ENCODE measurements at places on chromosomes 7 and 10.

GRCh38 chr7:45652630-45653029, 78.5 kb downstream of the ADCY1 start:
- DNase-seq, result no peak

GRCh38 chr7:30922596-30922995, 10.9 kb downstream of the AQP1 start:
- no peak for DNase-seq

GRCh38 chr10:59206204-59206720, 29.8 kb downstream of the PHYHIPL start:
- DNase-seq, result no peak

GRCh38 chr7:32470871-32471270, 19.3 kb downstream of the LSM5 start:
- no peak for DNase-seq

DNA sequence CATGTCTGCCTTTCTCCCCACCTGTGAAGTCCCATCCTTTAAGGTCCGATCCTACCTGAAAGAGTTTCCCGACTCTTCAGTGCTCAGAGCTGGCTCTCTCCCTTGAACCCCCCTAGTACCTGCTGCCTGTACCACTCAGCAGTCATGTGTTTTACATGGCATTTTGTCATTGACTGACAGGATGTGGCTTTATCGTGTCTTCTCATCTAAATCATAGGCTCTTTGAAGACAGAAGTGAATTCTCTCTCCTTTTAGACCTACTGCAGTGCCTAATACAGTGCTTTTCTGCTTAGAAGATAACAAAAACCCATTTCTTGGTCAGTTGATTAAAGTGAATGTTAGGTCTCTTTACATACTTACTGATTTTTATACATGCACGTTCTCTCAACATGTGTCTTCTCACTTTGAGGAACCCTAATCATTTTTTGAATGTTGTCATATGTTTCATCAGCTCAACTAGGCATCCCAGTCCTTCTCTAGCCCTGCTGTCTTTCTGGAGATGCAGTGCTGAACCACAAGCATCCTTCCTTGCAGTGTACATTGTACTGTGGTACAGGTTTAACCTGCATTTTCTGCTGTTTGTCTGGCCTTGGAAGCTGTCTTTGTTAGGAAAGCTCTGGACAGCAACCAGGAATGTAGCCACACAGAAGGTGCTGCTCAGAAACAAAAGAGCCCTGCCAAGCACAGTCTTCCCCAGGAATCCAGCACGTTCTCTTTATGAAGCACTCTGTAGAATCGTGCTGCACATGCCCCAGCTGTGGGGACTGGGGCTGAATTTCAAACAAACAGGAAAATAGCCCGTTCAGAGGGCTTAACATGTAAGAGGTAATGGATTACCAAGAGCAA, 28.1 kb upstream of the LRRC4 start:
- no peak for DNase-seq

DNA sequence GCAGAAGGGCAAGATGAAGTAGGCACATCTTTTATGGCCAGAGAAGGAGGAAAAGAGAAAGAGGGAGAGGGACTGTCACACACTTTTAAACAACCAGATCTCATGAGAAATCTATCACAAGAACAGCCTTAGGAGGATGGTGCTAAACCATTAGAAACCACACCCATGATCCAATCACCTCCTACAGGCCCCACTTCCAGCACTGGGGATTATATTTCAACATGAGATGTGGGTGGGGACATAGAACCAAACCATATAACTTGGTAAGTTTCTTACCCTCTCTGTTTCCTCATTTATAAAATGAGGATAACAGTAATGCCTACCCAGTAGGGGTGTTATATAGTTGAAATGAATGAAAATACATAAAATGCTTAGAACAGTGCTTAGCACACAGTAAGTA, 66.0 kb downstream of the CHCHD3 start:
- no peak for DNase-seq

- DNase-seq, result no peak
These were observed 126.7 kb upstream of the ZNF32 start for GRCh38 chr10:43775384-43775783.

DNA sequence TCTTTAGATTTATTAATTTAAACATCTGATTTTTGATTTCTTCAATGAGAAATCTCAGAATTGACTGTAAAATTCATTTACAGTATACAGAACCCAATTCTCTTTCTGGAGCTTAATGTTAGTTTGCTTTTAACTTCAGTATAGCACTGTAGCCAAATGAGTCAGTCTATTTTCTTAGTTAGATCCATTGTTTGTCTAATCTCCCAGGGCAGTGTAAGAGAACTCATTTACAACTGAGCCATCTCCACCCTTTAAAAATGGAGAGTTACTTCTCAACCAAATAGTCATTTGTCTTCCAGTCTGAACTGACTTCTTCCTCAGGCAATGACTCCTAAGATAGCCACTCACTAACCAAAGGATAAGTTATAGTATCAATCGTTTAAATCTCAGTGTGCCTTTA, 3.0 kb upstream of the WNT2 start:
- no peak for DNase-seq

DNA sequence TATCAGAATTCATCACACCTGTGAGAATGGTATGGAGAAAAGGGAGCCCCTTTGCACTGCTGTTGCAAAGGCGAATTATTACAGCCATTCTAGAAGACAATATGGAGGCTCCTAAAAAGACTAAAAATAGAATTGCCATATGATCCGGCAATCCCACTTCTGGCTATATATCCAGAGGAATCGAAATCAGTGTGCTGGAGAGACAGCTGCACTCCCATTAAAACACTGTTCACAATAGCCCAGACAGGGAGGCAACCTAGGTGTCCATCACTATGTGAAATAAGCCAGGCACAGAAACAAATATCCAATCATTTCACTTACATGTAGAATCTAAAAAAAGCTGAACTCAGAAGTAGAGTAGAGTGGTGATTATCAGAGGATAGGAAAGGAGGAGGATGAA, 26.0 kb upstream of the GJD4 start:
- no peak for DNase-seq

DNA sequence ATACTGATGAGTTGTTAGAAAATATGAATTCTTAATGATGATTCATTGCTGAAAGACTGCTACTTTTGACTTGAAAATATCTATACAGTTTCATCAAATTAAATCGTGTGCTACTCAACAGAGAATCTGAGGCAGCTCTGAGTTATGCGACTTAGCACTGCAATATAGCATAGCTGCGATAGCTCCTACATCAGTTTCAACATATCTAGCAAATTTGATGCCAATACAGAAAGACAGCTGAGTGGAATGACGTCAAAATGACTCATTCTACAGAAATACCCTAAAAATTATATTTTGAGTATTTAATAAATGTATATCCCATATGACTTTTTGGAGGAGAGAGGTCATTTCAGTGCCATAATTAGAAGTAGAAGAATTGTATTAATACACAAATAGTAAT, 1.1 kb upstream of the TARP start:
- no peak for DNase-seq

All from foreskin melanocyte (primary cell).